ENCODE measurements at places on chromosomes 6 and 20.

- no peak for DNase-seq
Measured at GRCh38 chr20:13054011-13054410, 45.2 kb downstream of the SPTLC3 start.

DNA sequence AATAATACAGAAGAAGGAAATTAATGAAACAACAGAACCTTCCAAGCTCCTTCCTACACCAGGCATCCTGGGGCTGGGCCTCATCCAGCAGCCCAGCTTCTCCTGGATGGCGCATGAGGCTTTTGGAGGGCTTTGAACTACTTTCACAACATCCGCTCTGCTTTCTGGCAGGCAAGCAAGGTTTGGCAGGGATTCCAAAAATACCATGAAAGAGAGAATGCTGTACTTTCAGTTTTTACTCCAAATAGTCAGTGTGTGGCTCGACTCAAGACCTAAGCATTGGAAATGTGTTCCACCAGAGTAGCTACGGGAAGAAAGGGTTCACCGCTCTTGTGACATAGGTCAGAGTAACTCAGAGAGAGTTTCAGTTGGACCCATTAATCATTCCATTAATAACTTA lies 125.4 kb downstream of the OPRM1 start:
- DNase-seq: peak; percentile 78

- peak; percentile 45 for DNase-seq
Measured at GRCh38 chr20:56418385-56418861, 6.4 kb downstream of the CASS4 start.

DNA sequence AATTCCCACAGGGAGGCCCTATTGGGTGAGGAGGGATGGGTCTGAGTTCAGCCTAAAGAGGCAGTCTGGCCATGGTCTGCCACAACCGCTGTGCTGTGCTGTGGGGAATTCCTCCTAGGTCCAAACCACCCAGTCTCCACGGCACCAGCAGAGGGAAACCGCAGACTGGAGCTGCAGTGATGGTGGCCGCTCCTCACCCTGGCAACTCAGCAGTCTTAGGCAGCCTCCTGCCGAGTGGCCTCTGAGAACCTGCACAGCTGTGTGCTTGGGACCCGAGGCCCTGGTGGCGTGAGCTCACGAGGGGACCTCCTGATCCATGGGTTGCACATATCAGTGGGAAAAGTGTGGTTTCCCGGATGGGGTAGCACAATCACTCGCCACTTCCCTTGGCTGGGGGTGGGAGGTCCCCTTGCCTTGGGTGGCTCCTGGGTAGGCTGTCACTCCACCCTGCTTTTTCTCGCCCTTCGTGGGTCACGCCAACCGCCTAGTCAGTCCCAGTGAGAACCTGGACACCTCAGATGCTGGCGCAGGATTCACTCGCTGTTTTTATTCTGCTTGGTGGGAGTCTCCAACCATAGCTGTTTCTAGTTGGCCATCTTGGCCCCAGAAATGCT lies 242.2 kb downstream of the CDH26 start:
- no peak for DNase-seq

- no peak for DNase-seq
Measured at GRCh38 chr6:161162722-161163121, 111.1 kb downstream of the AGPAT4 start.

DNA sequence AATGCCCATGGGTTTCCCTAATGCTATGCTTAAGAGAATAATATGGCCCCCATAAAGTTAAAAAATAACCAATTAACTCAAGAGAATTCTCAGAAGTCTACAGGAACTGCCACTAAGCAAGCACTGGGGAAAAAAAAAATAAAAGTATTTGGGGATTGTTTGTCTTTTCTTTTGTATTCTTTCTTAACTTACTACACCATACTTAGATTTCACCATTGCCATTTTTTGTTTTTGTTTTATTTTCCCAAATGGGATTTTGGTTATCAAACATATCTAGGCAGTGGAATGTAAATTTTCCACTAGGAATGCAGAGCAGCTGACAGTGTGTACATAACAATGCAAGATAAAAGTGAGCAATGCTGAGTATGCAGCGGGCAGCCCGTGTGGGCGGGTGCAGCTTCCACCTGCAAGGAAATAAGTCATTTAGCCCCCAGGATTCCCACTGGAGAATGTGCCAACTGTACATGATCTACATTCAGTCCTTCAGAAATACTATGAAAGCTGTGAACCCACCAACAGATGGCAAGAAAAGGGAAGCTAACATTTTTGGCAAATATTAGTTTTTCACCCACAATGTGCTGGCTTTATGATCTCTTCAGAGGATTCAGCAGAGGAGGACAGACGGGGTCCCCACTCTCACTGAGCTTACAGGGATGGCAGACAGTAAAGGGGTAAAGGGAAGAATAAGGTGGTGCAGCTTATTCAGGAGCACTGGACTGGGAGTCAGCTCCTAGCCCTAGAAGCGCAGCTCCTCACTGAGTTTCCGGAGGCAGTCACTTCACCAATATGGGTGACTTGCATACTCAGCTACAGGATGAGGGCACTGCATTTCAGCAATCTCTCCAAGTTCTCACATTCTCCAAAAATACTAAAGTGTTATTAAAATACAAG lies 44.4 kb downstream of the DCDC2 start:
- DNase-seq: peak; percentile 67

DNA sequence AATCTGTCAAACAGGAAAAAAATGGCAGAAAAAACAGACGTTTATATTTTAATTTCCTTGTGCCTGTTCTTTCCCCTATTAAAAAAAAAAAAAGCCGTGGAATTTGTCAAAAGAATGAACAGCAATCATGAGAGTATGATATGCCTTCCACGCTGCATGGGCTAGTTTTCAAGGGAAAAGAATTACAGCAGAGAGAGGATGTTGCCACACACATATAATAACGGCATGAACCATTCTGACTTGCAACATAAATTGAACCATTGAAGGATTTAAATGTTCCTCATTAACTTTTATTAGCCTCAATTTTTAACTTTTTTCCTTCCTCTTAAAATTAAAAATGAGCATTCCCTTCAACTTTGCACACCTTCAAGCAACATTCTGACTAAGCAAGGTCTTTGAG lies 301.8 kb downstream of the FOXC1 start:
- DNase-seq: peak; percentile 20

GRCh38 chr6:89750338-89750737 lies 69.3 kb downstream of the MDN1 start:
- no peak for DNase-seq

DNA sequence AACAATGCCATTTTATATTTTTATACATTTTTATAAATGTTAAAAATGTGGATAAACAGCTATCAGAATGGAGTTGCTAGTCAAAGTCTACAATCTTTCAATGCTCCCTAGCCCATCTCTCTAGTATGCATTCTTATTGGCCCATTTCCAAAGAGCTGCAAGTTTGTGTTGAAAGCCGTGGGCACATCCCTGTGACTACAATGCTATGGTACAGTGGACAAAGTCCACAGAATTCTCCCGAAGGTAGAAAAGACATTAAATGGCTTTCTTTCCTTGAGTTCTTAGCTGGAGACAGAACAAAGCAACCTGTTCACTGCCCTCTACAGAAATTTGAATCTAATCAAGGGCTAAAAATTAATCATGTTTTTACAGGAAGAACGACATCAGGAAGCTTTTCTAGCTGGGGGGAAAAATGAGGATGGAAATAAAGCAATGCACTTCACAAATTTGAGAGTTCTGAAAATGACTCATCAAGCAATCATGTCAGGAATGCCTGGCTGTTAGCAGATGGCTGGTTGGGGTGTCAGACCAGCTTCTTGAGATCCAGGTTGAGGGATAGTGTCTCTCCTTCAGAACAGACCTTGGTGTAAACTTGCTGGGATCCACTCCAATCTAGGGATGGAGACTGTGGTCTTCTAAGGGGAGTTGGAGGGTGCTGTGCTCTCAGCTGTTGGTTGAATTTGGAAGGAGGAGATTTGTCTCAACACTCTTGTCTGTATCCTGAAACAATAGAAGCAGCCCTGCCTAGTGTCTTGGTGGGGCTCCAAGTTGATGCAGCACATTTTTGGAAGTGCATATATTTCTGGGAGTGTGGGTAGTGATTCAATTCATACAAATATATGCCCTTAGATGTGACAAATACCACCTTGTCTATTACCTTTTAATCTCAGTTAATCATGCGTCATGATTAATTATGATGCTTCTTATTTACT lies 143.4 kb upstream of the PHACTR1 start:
- DNase-seq: peak; percentile 75

DNA sequence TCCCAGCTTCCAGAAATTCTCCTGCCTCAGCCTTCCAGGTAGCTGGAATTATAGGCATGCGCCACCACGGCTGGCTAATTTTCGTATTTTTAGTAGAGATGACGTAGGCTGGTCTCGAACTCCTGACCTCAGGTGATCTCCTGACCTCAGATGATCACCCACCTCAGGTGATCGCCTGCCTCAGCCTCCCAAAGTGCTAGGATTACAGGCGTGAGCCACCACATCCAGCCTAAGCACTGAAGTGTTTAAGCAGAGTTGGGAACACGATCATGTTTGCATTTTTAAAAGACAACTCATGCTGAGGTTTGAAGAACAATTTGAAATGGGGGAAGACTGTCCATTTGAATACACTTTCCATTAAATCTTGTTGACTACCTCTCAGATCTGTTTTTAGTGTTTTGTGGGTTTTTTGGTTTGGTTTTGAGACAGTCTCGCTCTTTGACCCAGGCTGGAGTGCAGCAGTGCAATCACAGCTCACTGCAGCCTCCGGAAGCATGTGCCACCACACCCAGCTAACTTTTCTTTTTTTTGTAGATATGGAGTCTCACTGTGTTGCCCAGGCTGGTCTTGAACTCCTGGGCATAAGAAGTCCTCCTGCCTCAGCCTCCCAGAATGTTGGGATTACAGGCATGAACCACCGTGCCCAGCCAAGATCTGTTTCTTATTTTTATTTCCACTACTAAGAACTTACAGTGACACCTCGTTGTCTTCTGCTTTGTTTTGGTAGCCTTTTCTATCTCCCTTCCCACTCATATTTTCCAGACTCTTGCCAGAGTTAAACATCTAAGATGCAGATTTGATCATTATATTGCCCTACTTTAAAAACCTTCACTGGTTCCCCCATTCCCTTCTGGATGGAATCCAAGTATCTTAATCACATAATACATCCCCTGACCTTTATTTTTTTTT lies 5.5 kb downstream of the CASP8AP2 start:
- peak; percentile 10 for DNase-seq

DNA sequence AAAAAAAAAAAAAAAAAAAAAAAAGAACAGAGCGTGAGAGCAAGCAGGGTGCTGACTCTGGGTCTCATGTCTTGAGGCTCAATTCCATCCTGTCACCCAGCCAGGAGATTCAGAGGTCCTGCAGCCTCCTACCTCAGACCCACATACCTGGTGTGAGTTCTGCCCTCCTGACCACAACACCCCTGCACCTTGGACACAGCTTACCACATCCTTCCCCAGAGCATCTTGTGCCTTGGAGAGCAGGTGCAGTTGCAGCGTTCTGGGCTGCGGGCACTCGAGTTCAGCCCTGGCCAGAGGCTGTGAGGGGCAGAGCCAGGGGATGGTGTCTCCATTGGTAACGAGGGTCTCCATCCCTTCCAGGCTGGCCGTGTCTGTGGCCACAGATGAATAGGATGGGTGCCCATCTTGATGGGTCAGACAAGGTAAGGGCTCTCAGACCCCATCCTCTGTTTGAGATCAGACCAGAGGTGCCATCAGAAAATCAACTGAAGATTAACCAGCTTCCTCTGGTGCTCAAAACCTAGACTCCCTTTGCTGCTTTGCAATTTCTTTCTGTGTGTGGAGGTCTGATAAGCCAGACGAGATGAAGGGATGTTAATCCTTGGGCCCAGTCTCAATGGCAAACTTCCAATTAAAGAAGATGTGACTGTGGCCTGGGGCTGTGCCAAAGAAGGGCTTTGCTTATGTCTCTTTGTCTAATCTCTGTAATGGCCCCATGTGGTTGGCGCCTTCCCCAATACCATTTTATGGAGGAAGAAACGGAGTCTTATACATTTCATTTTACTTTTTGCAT lies 14.7 kb upstream of the ZNF831 start:
- DNase-seq: no peak

GRCh38 chr20:9256393-9256792 lies 187.5 kb downstream of the PLCB4 start:
- DNase-seq: no peak

- DNase-seq: no peak
Measured at GRCh38 chr6:96990462-96990861, 65.9 kb downstream of the KLHL32 start.

DNA sequence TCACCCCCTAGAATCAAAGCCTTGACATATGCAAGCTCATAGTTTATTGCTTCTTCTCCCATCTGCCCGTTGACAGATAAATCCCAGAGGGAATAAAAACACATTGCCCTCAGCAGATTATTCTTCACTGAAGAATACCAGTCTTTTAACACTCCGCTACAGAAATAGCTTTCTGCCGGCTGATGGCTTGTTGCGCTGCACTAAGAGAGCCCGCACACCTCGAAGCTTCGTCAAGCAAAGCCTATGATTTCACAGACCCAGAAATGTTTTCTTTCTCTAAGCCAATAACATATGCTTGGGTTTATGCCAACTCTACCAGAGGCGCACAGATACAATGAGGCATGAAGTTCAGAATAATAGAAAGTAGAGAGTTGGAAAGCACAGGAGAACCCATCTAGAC lies 208.9 kb upstream of the FOXQ1 start:
- no peak for DNase-seq

DNA sequence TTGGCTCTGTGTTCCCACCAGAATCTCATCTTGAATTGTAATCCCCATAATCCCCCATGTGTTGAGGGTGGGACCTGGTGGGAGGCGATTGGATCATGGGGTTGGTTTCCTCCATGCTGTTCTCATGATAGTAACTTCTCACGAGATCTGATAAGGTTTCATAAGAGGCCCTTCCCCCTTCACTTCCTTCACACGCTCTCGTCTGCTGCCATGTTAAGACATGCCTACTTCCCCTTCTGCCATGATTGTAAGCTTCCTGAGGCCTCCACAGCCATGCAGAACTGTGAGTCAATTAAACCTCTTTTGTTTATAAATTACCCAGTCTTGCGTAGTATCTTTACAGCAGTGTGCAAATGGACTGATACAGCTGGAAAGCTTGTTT lies 90.0 kb downstream of the ELOVL5 start:
- no peak for DNase-seq

DNA sequence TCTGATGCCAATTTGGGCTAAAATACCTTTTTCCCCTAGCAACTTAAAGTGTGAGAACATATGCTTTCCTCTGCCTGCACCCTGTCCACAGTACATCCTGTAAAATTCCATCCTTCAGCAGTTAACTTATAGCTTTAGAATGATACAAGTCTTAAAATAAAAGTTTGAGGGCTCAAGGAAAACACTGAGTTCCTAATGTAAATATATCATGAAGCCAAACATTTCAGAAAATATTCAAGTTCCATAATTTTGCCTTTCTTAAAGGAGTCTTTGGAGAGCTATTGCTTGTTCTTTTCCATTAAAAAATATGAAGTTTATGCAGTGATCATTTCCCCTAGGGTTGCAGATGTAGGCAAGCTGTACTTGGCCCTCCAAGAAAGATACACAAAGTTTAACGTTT lies 303.8 kb downstream of the COL12A1 start:
- DNase-seq: no peak

GRCh38 chr20:1734269-1734858 lies 76.8 kb upstream of the SIRPG start:
- DNase-seq: peak; percentile 62

All from GM23248 (cell line).